ENCODE measurements at places on chromosomes 16 and 17.

- DNase-seq = no peak
These were observed 4.9 kb downstream of the CAPNS2 start for GRCh38 chr16:55571191-55571897.

DNA sequence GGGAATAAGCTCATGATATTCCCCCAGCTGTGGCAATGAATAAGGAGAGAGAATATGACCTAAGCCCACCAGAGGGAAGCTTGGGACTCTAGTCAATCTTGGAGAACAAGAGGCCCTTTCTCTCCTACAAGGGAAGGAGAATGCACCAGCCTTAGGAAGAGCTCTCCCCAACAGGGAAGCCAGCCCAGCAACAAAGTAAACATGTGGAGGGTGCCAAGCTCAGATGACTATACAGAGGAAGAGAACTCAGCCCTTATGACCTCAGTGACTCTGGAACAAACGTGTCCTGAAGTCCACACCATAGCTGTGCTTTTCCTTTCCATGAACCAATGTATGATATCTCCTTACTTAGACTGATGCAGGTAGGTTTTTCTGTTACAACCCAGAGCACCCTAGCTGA, 219.7 kb downstream of the GSG1L start:
- no peak for DNase-seq

DNA sequence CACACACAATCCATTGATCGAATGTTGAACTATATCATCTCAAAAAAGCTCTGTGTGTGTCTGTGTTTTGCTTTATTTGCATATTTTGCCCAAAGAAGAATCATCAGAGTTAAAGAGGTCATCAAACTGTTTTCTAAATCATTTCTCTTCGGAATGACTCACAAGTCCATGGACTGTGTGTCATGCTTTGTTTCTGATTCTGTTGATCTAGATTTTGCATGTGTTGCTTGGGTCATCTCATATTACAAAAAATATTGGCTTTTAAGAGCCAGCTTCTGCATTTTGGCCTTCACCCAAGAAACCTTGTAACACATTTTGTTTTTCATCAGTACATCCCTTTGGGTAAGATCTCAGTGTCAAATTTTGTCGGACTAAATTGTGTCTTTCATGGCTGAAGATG, 471.2 kb upstream of the HSBP1 start:
- DNase-seq = no peak

GRCh38 chr17:6596511-6596910, 40.2 kb upstream of the PITPNM3 start:
- DNase-seq = no peak

- no peak for DNase-seq
These were observed 34.8 kb downstream of the ASIC2 start for GRCh38 chr17:33258296-33258695.

- no peak for DNase-seq
These were observed 689.2 kb downstream of the WWOX start for GRCh38 chr16:78788696-78789095.

- DNase-seq = no peak
These were observed 521 bp upstream of the G6PC3 start for GRCh38 chr17:44069974-44070454.

All from HuH-7.5 (cell line).